ENCODE measurements at places on chromosomes 16 and 17.
A peak's percentile ranks its signal among the peaks of the same experiment; 100 is the strongest.

GRCh38 chr16:15434425-15435215 lies at the start of gene BMERB1:
TSS of gene BMERB1 (plus strand) at chr16:15434588. CDS start at chr16:15434654, 66 bp downstream.
- DNase-seq: peak; percentile 83

- no peak for DNase-seq
Observed at GRCh38 chr17:40015998-40016985, 1.1 kb downstream of the CSF3 start.

DNA sequence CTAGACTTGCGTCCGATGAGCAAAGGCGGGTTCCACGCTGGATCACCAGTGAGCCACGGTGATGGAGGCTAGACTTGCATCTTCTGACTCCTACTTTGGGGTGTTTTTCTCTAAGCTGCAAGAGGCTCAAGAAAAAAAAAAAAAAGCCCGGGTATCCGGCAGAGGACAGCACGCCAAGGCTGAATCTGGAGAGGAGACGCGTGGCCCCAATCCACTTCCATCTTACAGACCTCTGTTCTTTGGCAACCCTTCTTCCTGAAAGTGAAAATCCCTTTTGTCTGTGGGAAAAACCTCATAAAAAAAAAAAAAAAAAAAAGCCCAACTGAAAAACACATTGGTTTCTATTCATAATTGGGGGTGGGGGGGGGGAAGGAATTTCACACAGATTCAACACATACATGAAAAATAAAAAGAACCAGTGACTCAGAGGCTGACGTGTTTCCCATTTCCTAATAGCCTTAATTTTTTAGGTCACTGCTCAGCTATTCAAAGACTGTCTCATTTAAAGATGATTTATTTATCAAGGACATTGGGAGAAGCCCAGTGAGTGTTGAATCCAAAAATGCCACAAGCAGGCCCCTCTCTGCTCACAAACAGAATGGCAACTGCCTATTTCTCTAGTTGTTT lies 258.3 kb downstream of the FOXL1 start:
- peak; percentile 72 for DNase-seq

DNA sequence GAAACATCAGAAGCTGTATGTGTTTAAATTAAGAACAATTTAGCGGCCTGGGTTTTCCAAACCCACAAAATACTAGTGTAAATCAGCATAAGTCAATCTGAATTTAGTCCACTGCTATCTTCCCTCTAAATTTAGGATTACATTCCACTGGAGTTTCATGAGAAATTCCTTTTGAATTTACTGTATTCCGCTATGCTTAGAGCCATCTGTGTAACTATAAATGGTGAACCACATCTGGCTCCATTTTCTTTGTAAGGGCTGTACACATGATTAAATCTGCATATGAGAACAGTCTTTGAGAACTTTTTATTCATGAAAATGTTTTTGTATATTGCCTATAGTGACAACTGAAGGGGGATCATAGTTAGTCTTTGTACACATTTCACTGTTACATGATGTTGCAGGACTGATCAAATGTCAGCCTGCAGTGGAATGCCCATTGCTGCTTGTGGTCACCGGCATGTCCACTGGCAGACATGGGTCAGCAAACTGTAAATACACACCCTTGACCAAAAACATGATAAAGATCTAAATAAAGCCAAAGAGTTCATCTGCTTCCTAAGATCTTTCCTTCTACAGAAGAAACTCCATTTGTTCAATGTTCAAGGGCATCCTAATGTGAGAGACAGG lies 36.8 kb downstream of the RPGRIP1L start:
- no peak for DNase-seq

- no peak for DNase-seq
Observed at GRCh38 chr16:58651965-58652348, 22.3 kb upstream of the CNOT1 start.

GRCh38 chr17:74637265-74637664 lies 13.7 kb upstream of the CD300E start:
- DNase-seq: no peak

DNA sequence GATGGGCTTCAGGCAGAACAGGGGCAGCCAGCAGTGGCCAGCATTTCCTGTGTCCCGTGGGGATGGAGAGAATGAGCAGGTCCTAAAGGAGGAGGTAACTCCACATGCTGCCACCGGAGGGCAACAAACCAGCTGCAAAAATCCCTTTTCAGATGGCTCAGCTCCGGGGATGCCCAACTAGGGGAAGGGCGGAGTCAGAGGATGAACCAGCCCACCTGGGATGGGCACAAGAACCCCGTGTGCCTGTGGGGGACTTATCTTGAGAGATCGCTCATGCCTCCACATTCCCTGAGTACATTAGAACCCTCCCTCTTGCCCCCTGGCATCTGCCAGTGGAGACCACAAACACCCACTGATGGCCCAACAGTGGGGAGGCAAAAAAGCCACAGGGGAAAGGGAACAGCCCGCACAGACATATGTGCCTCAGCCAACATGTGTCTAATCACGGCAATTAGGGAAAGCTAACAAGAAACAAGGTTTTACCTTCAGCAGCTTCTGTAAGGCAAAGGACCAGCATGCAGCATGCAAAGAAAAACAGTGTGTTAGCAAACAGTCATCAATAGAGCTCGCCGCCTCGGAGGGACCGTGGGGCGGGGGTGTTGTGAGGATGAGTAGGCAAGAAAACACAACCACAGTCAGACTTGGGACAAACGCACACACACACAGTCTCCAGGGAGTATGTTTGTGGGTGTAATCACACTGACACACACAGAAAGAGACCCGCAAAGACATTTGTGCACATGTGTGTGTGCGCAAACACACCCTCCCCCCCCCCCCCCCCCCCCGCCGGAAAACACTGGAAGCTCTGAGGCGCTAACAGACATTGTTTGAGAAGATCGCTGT lies 64.0 kb downstream of the MYO18A start:
- DNase-seq: peak; percentile 69

GRCh38 chr17:64084086-64084939 lies 45.6 kb downstream of the ERN1 start:
- peak; percentile 68 for DNase-seq

DNA sequence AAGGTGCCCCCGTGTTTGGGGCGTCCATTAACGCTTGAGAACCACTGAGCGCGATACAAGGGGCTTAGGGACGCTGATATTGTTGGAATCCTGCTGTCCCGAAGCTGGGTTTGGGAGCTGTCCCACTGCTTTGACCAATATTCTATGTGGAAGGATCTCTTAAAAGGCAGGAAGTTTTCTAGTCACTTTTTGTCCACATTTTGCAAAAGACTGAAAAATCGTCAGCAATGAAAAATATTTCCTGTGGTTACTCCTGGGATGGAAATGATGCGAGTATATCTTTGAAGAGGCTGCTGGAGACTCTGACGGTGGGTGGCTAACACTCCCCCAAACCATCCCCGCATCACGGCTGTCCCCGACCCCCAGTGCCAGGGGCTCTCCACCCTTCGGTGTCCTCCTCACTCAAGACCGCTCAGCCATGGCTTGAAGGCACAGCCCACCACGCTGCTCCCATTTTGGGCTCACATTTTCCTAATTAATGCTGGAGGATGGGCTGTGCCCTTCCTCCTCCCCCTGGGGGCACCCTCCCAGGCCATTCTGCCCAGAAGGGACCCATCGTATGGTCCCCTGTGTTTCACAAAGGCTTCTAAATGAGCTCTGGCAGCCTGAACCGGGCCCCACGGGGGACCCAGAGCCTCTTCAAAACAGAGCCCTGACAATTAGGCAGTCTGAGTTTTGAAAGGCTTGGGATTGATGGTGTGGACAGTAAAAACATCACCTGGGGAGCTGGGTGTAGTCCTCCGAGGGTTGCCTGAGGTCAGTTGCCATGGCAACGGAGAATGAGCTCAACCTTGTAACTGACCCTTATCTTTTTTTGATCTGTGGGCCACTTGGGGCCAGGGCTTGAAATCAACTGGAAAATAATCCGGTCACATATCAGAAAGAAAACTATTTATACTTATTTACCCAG lies 158.6 kb downstream of the C16orf78 start:
- DNase-seq: no peak

- DNase-seq: no peak
Observed at GRCh38 chr17:3693829-3694231, 2.1 kb downstream of the P2RX5 start.

DNA sequence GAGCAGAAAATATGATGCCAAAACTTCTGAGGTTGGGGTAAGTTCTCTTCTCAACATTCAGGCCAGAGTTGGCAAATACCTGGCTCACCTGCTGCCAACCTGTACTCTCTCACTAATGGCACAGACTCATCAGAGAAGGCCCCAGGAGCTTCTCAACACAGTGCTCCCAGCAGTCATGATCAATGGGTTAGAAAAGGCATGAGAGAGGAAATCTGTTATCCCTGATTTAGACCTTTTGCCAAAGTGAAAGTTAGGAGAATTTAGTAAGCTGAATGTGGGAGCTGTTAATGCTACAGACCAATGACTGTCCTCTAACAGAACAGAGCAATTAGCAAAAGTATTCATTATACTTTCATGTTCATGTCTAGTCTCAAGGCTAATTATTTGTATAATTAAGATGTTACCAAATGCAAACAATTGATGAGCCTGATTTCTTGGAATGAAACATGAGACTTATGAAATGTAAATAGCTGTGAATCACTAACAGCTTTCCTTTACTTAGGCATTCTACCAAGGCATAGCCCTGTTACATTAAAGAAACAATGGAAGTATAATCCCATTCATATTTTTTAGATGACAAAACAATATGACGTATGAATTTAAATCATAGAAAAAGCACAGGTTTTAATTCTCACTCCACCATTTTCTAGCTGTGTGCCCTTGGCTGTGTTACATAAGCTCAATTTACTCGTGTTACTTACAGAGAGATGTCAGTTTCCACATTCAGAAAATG lies 68.7 kb upstream of the MARCHF10 start:
- no peak for DNase-seq

DNA sequence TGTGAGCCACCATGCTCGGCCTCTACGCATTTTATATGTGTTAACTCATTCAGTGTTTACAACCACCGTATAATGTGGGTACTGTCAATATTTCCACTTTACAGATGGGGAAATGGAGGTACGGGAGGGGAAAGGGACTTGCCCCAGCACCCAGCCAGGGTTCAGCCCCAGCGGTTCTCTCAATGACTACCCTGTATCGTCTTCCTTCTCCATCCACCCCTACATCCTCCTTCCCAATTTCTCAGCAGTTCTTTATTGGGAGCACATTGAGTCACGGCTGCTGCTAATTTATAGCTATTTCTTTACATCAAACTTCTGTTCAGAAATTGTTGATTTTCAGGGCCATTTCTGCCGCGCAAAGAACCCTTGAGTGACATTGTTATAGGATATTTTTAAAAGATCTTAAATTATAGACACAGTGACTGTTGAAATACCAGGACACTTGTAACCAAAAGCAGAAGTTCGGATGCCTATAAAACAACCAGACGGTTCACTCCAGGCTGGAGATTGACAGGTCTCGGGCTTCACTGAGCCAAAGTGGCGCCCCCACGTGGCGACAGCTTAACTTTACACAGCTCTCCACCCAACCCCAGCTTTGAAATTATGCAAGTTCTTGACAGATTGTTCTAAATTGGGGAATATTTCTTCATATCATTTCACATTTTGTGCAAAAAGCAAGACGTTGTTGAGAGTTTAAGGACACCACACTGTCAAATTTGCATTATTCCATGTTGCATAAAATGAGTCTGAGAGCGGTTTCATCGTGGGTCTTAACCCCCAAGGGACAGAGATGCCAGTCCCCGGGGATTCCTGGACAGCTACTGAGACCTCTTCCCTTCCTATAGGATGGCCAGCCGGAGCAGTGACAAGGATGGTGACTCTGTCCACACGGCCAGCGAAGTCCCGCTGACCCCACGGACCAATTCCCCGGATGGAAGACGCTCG lies 11.8 kb downstream of the SYT17 start:
- peak; percentile 30 for DNase-seq

- DNase-seq: no peak
Observed at GRCh38 chr17:75152523-75152921, 1.8 kb downstream of the JPT1 start.

GRCh38 chr16:65681406-65681805 lies 559.5 kb upstream of the CDH11 start:
- no peak for DNase-seq

DNA sequence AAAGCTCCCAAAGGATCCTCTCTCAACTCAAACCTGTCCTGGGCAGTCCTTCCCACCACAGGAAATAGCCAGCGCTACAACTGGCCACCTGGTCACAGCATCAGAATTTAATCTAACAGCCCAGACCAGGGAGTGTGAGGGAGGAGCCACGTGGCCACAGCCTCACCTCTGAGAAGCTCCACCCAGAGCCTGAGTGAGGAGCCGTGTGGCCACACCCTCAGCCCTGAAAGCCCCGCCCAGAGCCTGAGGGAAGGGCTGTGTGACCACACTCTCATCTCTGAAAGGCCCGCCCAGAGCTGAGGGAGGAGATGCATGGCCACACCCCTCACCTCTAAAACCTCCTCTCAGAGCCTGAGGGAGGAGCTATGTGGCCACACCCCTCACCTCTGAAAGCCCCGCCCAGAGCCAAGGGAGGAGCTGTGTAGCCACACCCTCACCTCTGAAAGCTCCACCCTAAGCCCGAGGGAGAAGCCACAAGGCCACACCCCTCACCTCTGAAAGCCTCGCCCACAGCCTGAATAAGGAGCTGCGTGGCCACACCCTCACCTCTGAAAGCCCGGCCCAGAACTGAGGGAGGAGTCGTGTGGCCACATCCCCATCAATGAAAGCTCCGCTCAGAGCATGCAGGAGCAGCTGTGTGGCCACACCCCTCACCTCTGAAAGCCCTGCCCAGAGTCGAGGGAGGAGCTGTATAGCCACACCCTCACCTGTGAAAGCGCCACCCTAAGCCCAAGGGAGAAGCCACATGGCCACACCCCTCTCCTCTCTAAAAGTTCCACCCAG lies 28.6 kb downstream of the SLC38A8 start:
- peak; percentile 61 for DNase-seq

DNA sequence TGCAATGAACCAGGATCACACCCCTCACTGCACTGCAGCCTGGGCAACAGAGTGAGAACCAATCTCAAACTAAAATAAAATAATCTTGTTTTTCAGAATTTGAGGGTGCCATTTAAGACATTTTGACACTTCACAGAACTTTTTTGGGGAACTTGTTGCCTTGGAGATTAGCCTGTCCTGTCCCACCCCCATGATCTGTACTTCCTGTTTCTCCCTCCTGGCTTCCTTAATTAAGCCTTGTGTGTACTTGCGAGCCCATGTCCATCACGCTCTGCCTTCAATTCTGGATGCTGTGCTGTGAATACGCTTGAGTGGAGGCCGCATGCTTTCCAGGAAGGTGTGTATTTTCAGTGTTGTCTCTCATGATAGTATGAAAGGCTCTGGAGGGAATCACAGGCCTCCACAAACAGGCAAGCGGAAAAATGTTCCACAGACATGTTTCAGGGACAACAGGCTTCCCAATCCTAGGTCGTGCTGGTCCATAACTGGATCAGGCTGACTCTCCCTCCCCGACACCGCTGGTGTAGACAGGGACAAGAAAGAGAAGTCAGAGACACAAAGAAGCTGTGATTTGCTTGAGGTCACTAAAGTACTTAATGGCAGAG lies 56.9 kb downstream of the NOS2 start:
- DNase-seq: no peak

GRCh38 chr16:85153656-85154091 lies 41.4 kb upstream of the CIBAR2 start:
- DNase-seq: no peak

- no peak for DNase-seq
Observed at GRCh38 chr17:50923611-50924010, 57.5 kb upstream of the TOB1 start.

- no peak for DNase-seq
Observed at GRCh38 chr16:20339744-20340143, 12.4 kb upstream of the GP2 start.

All from mesenchymal stem cell (in vitro differentiated cells and primary cell).